ENCODE measurements at places on chromosomes 1 and 21. TPM values are rescaled to one million over a fixed set of nuclear protein-coding genes. Genes with fewer than 3 reads are reported as not detected.
A peak's percentile ranks its signal among the peaks of the same experiment; 100 is the strongest.

PLEKHN1 gene
- 2.3 TPM for total RNA-seq

KCNK1 gene
- 36.3 TPM for total RNA-seq

KCNJ9 gene
- total RNA-seq, result not detected

KCNA3 gene
- total RNA-seq, result not detected

GJA9 gene
- not detected for total RNA-seq

CACNA1S gene
- not detected for total RNA-seq

ELF3 gene
- total RNA-seq, result 255 TPM

S100A13 gene
- total RNA-seq, result 171 TPM

PPFIA4 gene
- total RNA-seq, result 15.3 TPM

CFAP45 gene
- not detected for total RNA-seq

SESN2 gene
- total RNA-seq, result 21.7 TPM

RGS13 gene
- total RNA-seq, result not detected

GRCh38 chr1:39165049-39165448, 39.4 kb upstream of the MACF1 start:
- no peak for DNase-seq

- peak; percentile 98 for DNase-seq
Observed at GRCh38 chr1:205284420-205285144, 37.0 kb downstream of the NUAK2 start.

DNA sequence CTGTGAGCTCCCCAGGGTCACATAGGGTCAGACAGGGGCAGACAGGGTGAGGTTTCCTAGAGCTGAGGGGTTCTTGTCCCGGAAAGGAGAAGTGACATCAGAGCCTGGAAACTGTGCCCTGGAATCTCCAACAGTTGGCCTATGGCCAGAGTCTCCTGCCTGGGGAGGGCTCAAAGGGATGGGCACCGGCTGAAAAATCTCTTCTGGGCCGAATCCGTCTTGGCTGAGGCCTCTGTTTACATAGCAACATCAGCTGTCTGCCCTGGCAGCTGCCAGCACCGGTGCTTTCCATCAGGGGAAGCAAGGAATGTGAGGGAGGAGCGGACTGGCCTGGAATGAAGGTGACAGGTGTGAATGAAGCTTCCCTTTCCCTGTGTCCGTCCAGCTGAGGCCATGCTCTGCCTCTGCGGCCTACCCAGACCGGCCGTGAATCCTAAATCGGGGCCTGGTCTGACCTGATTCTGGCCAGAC, 30.7 kb downstream of the VASH2 start:
- DNase-seq, result no peak

DNA sequence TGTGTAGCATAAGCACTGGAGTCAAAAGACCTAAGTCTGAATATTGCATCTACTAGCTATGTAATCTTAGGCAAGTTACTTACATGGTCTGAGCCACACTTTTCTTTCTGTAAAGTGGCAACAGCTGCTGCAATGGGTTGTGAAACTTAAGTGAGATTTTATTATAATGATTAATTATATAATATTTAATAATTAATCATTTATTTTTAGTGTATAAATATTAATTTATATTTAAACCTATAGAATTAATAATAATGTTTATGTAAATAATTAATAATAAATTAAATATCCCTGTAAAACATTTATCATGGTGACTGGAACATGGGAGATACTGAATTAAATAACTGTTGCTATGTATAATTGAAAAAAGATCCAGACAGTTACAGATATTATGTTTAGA, 180.3 kb downstream of the LRRC40 start:
- DNase-seq, result no peak

GRCh38 chr1:6923416-6923815, 138.2 kb downstream of the CAMTA1 start:
- DNase-seq, result no peak

DNA sequence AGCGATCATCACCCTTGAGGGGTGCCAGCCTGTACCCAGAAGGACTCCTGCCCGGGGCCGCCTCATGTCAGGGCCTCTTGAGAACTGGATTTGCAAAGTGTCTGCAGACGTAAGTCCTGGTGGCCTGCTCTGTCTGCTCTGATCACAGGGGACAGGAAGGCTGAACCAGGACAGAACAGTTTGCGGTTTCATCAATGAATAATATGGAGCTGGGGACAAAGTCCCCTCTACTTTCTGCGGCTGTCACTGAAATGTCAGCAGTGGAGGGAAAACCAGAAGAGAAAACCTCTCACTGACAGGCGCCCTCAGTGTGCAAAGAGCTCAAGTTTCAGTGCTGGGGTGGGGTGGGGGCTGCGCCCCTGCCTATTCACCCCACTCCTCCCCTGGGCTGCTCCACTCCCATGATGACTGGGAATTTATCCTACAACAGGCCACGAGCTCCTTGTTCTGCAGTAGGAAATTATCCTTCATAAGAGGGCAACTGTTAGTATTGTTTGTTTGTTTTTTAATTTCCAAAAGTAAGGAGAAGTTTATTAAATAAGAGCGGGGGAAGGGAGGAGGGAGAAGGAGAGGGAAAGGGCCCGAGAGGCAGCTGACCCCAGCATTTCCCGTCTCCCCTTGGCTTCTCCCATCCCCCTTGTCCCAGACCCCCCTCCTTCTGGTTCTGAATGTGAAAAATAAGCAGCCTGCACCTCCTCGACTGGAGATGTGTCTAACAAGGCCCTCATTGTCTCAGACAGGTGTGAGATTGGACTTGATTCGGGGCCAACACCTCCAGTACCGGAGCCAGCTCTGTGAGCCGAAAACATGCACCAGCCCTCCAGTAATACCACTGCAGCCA, 149.2 kb downstream of the CLIC6 start:
- DNase-seq, result no peak

DNA sequence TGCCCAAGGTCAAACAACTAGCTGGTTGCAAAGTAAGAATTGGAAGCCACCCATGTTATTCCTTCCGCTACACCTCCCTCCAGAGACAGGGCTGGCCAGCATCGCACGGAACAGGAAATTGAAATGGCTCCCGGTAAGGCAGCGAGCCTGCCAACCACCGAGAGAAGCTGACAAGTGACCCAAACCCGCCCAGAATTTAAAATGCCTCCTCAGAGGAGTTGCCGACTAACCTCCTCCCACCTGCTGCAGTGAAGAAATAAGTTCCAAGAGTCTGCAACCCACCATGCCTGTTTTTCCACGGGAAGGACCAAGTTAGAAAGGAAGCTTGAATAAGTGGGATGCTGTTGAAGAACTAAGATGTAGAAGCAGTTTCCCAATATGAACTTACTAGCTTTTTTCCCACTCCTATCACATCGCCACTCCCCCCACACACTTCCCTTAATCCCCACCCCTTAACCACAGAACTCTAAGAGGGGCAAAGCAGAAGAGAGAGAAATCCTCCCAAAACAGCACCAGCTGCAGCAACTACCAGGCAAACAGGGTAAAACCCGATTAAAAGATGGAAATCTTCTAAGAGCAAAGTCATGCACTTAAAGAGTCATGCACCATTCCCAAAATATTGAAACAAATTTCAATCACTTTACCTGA, 78.6 kb downstream of the TIAM1 start:
- no peak for DNase-seq

- DNase-seq, result no peak
Observed at GRCh38 chr1:241459186-241459802, 60.3 kb downstream of the FH start.

GRCh38 chr1:62128745-62129144, 65.9 kb upstream of the L1TD1 start:
- no peak for DNase-seq

GRCh38 chr1:102699524-102699923, 408.8 kb downstream of the COL11A1 start:
- no peak for DNase-seq

DNA sequence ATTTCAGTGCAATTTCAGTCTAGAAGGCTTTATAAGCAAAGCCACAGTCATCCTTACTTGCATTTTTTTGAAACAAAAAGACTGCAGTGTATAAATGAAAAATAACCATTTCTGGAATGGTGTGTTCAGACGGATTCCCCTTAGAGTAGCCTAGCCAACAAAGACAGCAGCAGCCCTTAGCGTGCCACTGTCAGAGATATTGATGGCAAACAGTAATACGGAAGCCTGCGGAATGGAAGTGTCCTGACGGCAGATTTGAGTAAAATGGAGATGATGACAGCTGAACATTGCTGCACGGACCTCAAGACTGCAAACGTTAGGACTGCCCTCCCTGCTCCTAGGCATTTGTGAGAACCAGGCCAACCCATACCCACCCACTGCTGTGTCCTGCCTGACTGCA, 54.7 kb downstream of the PDE9A start:
- no peak for DNase-seq
